ENCODE measurements at places on chromosomes 7 and 10.

- no peak for DNase-seq
Observed at GRCh38 chr10:104033966-104034365, 51.7 kb downstream of the COL17A1 start.

DNA sequence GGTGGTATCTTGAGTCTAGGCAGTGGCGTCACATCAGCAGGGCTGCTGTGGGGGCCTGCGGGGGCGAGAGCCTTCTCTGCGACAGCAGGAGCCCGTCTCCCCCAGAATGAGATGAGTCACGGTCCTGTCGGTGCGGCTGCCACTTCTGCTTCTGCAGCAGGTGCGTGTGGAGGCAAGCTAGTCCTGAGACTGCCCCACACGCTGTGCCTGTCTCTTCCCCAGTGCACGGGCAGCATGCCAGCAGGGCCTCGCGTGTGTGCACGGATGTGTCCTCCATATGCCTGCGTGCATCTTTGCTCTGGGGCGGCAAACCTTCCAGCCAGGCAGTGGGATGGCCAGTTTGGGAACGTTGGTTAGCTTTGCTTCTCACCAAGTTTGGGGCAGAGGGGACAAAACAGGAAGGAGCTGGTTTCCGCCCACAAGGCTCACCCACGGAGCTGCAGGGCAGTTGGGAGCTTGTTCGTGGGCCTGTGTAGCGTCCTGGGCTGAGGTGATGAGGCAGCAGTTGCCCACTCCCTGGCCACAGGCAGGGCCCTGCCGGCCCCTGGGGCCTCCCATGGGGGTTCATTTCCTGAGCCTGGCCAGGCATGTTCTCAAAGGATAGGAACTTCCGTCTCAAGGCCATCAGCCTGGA, 60.8 kb upstream of the PPIF start:
- DNase-seq = peak; percentile 91

GRCh38 chr7:120583899-120584586, 273.9 kb downstream of the TSPAN12 start:
- no peak for DNase-seq

DNA sequence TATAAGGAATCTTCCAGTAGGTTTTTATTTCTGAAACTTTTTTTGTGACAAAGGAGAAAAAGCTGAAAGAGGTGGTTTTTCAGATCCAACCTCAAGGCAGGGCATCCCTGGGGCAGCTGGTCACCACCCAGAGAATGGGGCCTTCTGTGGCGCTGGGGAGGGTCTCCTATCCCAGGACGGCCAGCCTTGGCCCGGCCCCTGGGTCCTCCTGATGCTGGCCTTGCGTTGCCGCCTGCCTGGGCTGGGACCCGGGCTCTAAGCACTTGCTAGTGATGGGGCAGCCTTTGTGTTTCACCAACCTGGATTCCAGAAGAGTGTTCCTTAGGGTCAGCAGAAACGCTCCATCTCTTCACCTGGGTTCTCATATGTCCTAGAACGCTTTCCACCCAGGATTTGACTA, 16.3 kb downstream of the SHH start:
- DNase-seq = no peak

DNA sequence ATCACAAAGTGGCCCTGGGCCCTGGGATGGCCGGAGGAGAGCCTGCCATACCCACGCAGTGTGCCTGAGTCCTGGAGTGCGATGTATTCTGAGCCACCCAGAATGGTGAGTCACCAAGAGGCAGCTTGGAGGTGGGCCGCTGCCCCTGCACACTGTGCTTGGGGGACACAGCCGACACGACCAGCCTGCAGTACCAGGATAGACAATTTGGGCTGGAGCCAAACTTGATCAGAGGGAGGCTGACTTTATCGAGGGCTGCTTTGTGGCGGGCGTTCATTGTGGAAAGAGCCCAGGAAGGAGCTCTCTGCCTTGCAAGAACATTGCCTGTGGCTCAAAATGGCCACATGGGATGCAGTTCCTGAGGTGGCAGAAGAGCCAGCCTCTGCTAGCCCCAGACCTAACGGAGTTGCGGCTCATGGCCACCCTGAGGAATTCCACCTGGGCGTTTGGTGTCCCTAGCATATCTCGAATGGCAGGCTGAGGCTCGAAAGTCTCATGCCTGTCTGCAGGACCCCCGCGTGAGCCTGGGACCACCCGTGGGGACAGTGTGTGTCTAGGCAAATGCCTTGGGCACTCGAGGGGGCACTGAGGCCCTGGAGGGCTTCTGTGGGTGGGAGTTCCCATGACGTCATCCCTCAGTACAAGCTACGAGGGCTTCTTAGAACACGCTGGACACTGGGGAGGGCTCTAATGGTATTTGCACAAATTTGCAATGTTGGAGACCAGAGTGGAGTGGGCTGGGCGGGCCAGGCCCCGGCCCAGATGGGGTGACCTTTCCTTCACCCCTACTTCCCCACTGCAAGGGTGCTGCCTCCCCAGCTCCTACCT, 79.7 kb downstream of the LHPP start:
- no peak for DNase-seq

- peak; percentile 13 for DNase-seq
Observed at GRCh38 chr7:94510582-94511496, 1.2 kb downstream of the CASD1 start.

DNA sequence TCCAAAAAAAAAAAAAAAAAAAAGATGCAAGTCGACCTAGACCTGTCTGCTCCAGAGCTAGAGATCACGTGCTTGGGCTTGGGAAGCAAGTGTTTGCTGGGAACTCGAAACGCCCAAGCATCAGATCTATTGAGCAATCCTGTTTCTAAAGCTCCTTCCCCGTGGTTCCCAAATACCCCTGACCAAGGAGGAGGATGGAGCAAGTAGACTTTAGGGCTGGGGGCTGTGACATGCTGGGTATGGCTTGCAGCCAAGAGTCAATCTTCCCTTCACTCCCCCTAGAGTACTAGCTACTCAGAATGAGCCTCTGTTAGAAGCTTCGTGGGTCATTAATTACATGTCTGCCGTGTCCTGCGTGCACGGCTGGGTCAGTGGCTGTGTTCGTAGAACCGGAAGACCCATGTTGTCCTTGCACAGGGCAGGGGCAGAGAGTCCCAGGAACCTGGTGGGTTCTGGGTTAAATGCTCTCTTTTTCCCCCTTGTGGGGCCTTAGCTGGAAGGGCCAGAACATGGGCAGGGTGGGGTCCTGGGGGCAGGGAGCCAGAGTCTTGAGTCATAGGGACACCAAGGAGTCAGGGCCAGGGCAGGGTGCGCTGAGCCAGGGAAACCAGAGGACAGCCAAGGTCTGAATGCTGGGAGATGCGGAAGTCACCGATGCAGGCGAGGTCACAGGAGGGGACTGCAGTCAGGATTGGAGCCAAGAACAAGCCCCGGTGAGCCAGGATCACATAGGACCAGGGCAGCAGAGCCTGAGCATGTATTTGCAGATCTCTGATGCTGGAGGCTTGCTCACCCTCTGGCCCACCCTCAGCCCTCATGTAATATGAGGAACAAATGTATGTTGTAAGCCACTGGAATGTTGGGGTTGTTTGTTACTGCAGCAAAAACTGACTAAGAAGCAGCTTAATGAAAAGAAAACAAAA, 34.6 kb upstream of the TPST1 start:
- no peak for DNase-seq

GRCh38 chr7:94530109-94530508, 20.5 kb downstream of the CASD1 start:
- DNase-seq = no peak

- DNase-seq = no peak
Observed at GRCh38 chr7:21642422-21642821, 99.6 kb downstream of the DNAH11 start.

- DNase-seq = no peak
Observed at GRCh38 chr10:122021379-122021778, 32.4 kb downstream of the TACC2 start.

DNA sequence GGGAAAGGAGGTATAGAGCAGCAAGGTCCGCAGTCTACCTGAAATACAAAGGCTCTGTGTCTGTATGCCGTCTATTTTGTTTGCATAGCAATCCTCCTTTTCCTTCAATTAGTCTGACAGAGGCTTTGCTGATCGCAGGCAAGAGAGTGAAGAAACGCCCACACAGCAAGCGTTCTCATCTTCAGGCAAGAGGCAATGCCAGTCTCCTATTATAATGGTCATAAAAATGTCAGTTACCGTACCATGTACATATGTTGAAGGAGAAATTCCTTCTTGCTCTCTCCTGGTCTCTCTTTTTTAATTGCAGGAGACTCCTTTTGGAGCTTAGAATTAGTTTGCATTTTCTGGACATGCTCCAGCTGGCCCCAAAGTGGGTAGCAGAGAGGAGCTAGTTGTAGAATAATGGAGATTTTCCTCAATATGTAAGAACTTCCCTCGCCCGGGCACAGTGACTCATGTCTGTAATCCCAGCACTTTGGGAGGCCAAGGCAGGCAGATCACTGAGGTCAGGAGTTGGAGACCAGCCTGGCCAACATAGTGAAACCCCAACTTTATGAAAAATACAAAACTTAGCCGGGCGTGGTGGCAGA, 139.5 kb downstream of the PFKFB3 start:
- no peak for DNase-seq

DNA sequence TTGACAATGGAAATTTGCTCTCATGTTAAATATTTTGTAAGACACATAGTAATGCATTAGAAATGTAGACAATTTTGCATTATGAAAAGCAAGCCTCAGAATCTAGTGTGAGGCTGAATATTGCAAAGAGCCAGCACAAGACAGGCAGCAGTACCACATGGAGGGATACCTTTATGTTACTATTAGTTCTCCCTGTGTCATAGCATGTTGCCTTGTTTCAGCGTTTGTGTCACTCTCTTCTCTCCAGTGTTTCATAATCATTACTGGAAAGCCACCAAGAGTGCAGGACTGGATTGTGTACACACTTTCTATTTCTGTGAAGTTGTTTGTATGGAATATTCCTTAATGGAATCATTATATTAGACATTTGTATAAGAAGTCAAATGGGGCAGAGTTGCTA, 8.5 kb downstream of the AHR start:
- peak; percentile 61 for DNase-seq

DNA sequence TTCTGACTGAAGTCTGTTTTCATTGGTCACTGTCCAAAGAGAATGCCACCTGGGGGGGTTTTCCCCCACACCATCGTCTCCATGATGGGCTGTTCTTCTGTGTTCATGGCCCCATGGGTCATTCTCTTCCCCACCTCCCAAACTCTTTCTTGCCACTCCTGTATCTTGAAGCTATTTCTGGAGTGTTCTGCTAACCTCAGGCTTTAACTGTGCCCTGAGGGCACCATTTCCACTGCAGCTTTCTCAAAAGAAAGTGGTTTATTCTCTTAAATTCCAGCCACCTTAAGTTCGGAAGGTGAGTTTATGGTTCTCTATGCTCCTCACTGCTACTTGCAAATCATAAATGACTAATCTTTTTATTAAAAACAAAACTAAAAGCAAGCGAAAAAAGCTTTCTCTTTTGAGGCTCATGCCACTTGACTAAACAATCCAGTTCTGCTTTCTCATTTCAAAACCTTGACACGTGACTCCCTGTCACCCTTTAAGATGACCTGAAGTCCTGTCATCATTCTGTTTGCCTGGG, 7.4 kb upstream of the APBB1IP start:
- peak; percentile 97 for DNase-seq

- DNase-seq = no peak
Observed at GRCh38 chr7:97298561-97298960, 181.1 kb downstream of the SDHAF3 start.

GRCh38 chr10:114024876-114025610, 18.6 kb upstream of the ADRB1 start:
- DNase-seq = peak; percentile 93

- DNase-seq = no peak
Observed at GRCh38 chr7:119994928-119995327, 278.0 kb upstream of the KCND2 start.

DNA sequence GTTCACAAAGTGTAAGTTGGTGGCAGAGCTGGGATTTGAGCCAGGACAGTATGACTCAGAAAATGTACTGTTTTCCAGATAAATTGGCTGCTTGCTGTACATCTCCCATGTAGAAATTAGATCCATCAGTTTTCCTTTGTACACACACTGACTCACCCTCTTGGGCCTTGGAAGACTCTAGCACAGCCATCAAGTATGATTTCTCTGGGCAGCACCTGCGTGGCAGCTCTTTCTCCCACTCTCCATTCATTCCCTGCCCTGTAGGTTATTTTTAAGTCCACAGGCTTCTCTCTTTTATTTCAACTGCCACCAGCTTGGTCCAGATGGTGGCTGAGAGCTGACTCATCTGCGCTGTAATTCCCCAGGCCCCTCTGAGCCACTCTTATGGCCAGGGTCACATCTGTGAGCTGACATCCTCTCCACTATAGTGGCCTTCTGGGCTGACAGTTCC, 28.3 kb upstream of the SDK1 start:
- no peak for DNase-seq

GRCh38 chr10:115879372-115880089, 393.5 kb downstream of the GFRA1 start:
- DNase-seq = no peak

- no peak for DNase-seq
Observed at GRCh38 chr7:100726996-100727761, 6.2 kb upstream of the ZAN start.

- no peak for DNase-seq
Observed at GRCh38 chr10:58609532-58610150, 97.0 kb downstream of the BICC1 start.

GRCh38 chr10:31197886-31198285, 121.1 kb upstream of the ZEB1 start:
- DNase-seq = no peak

DNA sequence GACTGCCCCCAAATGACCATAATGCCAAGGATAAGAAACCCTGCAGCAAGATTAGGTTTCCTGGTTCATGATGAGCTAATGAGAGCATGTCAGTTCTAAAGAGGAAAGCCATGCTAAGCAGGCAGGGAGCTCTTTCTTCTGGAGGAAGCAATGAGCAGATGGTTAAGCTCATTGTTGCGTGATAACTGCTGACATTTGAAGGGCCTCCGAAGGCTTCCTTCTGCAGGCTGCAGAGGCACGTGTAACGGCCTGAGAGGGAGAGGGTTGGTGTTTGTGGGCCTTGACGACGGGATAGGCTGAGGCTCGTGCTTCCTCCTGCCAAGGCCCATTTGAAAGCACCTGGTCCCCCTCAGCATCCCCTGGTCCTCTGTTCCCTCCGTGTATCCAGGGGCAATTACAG, 63.5 kb upstream of the BTBD16 start:
- no peak for DNase-seq

- DNase-seq = no peak
Observed at GRCh38 chr7:55575733-55576132, 3.4 kb upstream of the VOPP1 start.

DNA sequence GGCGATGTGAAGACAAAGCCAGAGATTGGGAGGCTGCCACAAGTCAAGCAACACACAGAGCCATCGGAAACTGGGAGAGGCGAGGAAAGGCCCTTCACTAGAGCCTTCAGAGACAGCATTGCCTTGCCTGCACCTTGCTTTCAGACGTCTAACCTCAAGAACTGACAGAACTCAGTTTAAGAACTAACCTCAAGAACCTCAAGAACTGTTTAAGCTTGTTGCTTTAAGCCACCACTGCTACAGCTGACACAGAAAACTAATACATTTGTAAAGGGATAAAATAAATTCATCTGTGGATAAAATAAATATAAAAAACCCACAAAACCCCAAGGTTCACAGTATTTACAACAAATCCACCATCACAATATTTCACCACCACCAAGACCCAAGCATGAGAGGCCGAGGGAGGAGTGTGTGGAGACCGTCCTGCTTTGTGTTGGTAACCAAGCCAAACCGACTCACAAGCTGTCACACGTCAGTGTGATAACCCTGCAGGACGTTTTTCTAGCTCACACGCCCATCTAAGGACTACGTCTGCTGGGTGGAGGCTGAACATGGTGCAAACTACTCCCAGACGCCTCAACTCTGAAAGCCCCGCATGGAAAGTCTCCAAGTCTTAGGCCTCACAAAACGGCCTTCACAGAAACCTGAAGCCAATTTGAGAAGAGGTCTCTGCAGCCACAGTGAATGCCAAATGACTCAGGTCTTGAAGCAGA, 116.8 kb downstream of the ABLIM1 start:
- DNase-seq = no peak

GRCh38 chr10:72337039-72337629, 17.6 kb downstream of the DNAJB12 start:
- DNase-seq = peak; percentile 75

Measured in suppressor macrophage treated with lipopolysaccharide for 4 hours (primary cell).